ENCODE measurements at places on chromosomes 5 and 9.

GRCh38 chr5:174511714-174512253 lies 212.6 kb upstream of the MSX2 start:
- DNase-seq: no peak

DNA sequence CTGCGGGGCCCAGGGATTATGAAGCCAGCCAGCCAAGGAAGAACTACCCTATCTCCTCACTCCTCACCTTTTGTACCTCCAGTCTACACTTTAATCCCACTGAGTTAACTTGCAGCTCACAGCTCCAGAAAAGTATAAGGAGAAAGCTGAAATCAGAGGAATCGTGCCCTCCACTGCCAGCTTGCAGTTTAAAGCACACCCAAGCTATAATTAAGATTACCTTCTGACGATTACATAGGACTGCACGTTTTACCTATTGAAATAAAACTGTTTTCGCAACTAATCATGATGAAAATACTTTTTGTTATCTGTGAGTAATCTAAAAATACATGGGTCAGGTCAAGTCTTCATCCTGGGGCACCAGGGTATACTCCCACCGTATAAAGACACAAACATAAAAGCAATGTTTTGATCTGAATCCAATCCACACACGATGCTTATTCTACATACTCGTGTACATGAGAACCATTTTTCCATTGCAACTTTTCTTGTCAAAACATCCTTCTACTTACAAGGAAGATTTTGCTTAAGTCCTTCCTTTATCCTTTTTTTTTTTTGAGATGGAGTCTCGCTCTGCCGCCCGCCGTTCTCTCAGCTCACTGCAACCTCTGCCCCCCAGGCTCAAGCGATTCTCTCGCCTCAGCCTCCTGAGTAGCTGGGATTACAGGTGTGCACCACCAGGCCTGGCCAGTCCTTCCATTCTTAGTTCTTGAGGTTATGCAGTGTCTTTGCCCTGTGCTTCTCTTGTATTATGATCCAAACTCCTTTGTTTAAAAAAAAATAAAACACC lies 7.6 kb downstream of the RPL37 start:
- DNase-seq: no peak

GRCh38 chr5:9197881-9198260 lies 348.0 kb downstream of the SEMA5A start:
- no peak for DNase-seq

DNA sequence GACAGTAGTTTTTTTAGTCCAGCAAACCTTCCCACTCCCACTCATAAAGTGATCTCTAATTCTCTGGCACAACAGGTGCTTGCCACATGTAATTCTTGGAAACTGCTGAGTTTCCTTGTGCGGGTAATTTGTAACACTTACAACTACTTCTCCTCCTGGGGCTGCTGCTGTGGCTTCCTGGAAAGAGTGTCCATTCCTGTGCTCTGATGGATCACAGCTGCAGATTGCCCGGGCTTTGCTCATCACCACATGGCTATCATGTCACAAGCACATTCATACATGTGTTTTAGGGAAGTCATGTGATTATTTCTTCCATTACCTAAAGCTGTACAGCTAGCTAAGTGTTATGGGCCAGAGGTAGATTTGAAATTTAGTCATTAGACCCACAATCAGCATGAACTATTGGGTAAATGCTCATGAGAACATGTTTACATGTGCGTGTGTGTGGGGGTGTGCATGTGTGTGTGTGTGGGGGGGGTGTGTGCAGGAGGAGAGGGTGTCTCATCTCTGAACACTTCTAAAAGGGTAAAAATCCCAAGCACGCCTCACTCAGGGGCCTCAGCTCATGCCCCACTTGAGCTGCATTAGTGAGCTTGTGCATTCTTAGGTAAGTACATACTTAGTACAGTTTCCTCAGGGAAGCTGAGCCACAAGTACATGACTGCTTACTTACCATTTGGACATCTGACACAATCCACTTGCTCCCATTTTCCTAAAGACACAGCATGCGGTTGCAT lies 118.1 kb upstream of the CCDC112 start:
- peak; percentile 83 for DNase-seq

- no peak for DNase-seq
Observed at GRCh38 chr5:153623751-153624450, 133.4 kb downstream of the GRIA1 start.

DNA sequence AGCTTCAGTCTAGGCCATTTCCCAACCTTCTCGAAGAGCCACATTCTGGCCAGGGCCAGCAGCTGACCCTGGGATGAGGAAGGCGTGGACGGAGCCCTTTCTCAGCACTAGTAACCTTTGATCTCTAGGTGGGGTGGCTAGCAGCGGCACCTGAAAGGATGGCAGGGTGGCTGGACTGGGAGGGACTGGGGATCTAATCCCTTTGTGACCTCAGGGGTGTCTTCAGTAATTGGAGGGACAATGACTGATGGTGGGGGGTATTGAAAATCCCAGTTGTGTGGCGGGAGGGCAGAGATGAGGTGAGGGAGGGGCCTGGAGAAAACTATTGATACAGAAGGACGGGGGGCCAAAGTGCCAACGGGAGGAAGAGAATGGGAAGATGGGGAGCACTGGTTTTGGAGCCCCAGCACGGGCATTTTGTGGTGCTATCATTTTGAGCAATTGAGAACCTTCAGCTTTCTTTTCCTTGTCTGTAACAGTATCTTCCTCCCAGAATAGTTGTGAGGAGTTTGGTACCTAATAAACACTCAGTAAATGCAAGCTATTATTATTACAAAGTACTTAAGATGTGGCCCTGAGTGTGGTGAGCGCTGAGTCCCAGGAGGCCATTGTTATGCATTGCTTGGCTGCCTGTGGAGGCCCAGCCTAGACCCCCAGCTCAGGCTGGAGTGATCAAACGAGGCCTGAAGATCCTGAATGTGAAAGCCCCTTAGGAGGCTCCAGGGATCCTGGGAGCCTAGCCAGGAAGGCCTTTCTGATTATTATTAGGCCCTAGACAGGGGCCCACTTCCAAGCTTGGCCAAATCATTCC lies 37.3 kb upstream of the UBE2D2 start:
- DNase-seq: no peak

DNA sequence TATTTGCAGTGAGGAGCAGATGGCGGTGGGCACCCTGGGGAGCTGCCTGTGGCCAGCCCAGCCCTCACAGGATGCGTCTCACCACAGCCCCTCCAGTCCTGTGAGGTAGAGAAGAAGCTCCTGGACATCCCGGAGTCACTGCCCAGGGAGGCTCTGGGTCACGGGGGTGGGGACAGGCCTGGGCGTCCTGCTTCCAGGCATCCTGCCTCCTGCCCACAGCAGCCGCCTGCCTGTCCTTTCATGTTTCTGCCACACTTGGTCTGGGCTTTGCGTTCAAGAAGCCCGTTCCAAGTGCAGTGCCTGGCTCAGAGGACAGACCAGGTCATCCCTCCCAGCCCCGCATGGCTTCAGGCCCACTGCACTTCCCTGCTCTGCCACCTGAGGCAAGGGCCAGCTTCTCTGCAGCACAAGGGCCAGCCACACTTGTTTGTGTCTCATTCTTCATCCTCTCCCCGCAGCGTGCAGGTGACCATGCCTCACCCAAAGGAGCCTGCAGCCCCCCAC lies 38.2 kb downstream of the ZDHHC11B start:
- peak; percentile 5 for DNase-seq

- DNase-seq: no peak
Observed at GRCh38 chr9:106334081-106334480, 528.9 kb upstream of the ZNF462 start.

- DNase-seq: no peak
Observed at GRCh38 chr9:23638837-23639426, 187.1 kb downstream of the ELAVL2 start.

DNA sequence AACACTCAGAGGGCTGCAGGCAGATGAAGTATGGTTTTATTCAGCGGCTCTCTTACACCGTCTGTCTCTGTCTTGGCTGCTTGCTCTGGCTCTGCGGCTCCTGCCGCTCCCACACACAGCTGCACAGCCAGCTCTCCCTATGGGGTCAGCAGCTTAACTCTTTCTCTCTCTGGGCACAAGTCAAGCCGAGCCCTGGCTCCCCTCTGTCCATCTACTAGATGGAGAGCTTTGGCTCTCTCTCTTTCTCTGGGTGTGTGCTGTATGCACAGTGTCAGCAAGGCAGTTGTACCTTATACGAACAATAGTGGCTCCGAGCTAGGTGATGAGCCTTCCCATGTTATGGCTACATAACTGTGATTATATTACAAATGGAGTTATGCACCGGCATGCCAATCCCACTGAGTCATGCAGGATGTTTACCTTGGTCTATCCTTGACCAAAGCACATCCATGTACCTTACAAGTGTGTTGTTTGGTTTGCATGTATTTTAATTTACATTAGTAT lies 19.3 kb upstream of the PPP2CA start:
- no peak for DNase-seq

DNA sequence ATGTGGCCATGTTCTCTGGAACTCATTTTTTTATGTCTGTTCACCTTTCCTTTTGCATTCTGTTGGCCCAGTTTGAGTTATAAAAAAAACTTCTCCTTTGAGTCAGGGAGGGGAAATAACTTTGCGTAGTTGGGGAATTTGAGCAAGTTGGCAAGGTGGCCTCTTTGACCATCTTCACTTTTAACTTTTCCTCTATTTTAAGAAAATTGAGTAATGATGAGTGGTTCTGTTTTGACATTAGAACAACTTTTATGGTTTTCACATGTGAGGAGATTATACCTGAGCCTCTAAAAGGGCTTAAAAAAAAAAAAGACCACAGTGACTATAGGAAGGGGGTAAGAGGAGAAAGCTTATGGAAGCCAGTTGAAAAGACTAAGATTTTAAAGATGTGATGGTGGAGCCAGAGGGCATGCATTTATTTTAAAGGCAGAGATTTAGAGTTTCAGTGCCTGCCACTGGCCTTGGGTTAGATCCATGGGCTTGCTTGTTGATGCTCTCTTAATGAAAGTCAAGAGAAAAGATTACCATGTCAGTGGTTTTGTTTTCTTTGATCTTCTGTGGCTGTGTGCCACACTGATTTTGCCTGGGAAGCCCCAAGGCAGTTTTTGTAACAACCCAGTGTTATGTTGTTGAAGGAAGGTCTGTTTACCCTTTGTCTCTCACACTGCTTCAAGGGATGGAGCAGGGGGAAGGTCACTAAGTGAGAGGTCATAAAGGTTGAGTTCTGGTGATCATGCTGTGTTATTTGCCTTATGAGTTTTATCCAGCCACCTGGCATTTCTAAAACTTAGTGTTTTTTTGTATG lies 219.7 kb upstream of the CD180 start:
- no peak for DNase-seq

- no peak for DNase-seq
Observed at GRCh38 chr5:57495285-57496086, 12.9 kb upstream of the ACTBL2 start.

- no peak for DNase-seq
Observed at GRCh38 chr9:97807681-97808080, 45.3 kb upstream of the FOXE1 start.

GRCh38 chr5:34411470-34412346 lies 244.4 kb upstream of the RAI14 start:
- DNase-seq: no peak

DNA sequence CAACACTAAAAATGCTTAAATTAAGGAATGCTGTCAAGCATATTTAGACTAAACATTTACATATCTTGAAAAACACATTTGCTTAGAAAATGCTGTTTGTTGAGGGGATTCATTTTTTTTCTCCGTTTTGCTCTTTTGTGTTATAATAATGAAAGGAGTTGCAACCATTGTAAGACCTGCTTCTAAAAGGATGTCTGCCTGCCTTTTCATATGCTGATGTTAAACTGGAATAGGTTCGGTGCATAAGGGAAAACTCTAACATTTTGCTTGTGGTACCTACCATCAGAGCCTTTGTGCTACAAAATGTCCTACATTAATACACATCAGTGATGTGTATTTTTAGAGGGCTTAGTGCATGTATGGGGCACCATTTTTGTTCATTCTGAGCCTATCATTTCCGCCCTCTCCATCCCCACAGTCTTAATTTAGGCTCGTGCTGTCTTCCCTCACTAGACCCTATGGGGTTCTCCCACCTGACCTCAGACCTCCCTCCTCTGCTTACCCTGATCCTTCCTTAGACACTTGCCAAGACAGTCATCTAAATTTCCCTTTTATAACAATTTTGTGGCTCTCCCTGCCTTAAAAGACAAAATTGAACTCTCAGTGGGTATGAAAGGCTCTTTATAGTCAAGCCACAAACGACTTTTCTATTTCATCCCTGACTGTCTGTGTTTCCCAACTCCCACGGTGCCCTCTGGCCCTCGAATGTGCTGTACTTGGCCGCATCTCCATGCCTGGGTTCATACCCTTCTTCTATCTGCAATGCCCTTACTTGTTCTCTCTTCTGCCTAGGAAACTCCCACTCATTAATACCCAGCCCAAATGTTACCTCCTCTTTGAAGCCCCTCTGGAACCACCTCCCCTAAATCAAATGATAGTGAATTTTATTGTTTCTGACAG lies 61.2 kb downstream of the CMYA5 start:
- DNase-seq: no peak

GRCh38 chr9:85331626-85332025 lies 410.1 kb downstream of the AGTPBP1 start:
- no peak for DNase-seq

DNA sequence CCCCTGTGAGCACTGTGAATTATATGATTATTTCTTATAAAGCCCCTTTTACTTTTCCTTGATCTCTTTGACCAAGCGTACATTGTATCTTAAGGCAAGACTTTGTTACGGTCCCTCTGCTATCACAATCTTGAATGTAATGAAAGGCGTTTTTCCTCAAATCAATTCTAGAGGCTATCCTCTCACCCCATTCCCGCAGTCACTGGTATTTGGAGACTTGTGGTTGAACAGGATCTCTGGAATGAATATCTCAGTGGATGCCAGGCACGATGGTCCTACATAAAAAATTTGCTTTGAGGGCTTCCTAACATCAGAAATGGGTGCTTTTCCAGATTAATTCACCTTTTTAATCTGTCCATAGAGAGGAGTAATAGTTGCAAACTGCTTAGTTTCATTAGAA lies 151.4 kb upstream of the PAPPA start:
- DNase-seq: no peak

- DNase-seq: no peak
Observed at GRCh38 chr9:132662152-132662945, 7.4 kb downstream of the DDX31 start.

- no peak for DNase-seq
Observed at GRCh38 chr9:19498015-19498414, 89.2 kb downstream of the ACER2 start.

DNA sequence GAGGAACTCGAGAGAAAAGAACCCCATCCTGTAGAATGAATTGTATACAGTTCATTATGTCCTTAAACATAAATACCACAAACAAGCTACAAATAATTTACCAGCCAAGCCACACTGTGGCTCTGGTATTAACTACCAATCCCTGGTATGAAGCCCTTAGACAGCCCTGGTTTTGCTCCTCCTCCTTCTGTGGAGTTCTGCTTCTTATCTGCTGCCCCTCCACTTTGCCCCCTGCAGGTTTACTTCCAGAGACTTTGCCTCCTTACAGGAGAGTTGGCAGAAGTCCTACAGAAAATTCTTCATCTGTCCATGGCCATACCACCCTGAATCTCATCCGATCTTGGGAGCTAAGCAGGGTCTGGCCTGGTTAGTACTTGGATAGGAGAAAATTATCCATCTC lies 219.8 kb downstream of the ACTL7B start:
- no peak for DNase-seq

- DNase-seq: no peak
Observed at GRCh38 chr5:32069396-32069795, 104.7 kb downstream of the GOLPH3 start.

- no peak for DNase-seq
Observed at GRCh38 chr5:76086095-76086494, 2.9 kb downstream of the SV2C start.

Measured in AG08396 (cell line).